Heart right ventricle (tissue), 16 donors: ENCODE measurements at places on chromosomes 5 and 9. TPM values are rescaled to one million over a fixed set of nuclear protein-coding genes. Genes with fewer than 3 reads are reported as not detected.
A peak's percentile ranks its signal among the peaks of the same experiment; 100 is the strongest.

DNA sequence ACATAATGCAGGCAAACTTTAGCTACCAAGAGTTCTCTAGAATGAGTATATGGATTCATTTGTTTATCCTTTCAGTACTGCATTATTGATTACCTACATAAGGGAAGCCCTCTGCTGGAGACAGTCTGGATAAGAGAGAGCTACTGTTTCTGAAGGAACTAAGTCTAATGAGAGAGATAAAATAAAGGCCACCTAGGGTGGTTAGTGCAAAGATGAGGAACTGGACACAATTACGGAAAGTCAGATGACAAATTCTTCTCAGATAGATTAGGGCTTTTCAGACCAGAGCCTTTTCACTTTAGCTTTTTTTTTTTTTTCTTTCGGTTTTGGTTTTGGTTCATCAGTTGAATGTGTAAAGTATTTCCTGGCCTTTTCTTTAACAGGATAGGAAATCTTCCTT lies 31.3 kb downstream of the ISOC1 start:
- no peak for DNase-seq

- no peak for DNase-seq
These were observed 6.9 kb downstream of the FNBP1 start for GRCh38 chr9:130036099-130036498.

GRCh38 chr5:142929587-142929986 lies 159.4 kb downstream of the ARHGAP26 start:
- DNase-seq: no peak

GRCh38 chr9:95341293-95341962 lies 23.9 kb upstream of the FANCC start:
- DNase-seq: peak; percentile 15

The CD72 gene
- 1.3 TPM for total RNA-seq

The CCL19 gene
- not detected for total RNA-seq
